ENCODE measurements at places on chromosomes 3 and 15.
A peak's percentile ranks its signal among the peaks of the same experiment; 100 is the strongest.

DNA sequence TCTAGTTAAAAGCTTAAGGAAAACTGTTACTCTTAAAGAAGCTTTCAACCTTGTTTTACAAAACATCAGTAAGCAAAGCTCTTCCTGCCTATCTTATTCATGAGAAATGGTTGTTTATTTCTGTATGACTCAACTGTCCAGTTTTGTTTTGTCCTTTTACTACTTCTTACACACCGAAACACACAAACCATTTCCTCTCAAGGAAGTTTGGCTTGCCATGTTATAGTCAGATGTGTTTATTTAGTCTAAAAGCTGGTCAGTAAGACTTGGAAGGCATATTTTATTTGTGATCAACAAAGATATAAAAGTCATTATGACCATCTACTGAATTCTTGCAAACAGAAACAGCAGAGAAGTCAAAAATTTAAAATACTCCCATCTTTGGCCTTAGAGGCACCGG is 53.2 kb upstream of the RBSN start:
- DNase-seq: no peak

DNA sequence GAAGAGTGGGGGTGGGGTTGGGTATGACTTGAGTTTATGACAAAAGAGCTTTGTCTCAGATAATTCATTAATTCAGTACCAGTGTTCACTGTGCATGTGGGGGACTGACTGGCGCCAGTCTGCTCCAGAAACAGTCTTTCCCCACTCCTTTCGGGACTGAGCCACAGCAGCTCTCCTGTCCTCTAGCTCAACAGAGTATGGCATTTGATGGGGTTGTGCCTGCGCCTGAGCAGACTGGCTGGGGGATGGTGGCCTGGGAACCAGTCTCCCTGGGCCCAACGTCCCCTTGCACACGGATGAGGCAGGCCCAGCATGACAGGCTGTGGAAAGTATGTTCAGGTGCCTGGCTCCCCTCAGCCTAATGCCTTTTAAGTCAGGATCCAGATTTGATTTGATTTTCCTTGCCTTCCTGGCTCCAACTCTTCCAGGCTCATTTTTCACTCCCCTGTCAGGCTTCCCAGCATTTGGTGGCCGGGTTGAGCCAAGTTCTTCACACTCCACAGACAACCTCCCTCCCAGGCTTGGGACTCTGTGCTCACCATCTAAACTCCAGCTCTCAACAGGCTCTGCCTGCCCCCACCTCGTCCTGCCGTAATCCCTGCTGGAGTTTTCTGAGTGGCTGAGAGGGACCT is 105.0 kb downstream of the MYLK start:
- no peak for DNase-seq

GRCh38 chr3:46901061-46901460 is 23.5 kb downstream of the PTH1R start:
- no peak for DNase-seq

DNA sequence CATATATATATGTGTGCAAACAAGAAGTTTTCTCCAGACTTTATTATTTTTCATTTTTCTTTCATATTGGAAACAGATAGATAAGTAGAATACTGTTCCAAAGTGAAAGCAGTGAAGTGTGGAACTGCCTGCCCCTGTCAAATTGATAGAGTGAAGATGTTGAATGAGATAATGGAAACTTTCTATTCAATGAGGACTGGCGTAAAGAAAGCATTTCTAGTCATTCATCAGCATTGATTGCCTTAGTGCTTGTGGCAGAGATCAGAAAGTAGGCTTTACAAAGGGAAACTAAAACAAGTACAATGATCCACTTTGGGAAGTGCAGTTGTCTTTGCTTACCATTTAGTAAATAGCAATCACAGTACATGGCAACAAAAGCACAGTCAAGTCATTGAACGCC is 300.0 kb downstream of the CADM2 start:
- DNase-seq: no peak

- no peak for DNase-seq
Measured at GRCh38 chr15:34986771-34987480, 1.2 kb downstream of the ZNF770 start.

DNA sequence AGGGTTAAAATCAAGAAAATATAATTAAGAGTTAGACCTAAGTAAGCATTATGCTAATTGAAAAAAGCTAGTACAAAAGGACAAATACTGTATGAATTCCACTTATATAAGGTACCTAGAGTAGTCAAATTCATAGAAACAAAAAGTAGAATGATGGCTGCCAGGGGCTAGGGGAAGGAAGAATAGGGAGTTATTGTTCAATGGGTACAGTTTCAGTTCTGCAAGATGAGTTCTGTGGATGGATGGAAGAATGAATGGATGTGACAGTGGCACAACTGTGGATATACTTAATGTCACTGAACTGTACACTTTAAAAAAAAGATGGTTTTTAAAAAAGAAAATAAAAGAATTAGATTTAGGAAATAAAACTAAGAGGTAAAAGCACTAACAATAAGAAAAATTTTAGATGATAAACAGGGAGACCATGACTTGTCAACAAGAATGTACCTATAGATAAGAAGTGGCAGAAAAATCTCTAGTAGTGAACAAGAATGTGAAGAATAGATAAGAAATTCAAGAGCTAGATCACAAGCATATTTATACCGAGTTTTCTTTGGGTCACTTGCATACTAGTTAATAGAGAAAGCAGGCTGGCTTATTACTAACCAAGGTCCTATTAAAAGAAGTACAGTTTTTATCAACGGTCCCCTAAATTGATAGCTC is 5.5 kb downstream of the IFT80 start:
- DNase-seq: no peak

DNA sequence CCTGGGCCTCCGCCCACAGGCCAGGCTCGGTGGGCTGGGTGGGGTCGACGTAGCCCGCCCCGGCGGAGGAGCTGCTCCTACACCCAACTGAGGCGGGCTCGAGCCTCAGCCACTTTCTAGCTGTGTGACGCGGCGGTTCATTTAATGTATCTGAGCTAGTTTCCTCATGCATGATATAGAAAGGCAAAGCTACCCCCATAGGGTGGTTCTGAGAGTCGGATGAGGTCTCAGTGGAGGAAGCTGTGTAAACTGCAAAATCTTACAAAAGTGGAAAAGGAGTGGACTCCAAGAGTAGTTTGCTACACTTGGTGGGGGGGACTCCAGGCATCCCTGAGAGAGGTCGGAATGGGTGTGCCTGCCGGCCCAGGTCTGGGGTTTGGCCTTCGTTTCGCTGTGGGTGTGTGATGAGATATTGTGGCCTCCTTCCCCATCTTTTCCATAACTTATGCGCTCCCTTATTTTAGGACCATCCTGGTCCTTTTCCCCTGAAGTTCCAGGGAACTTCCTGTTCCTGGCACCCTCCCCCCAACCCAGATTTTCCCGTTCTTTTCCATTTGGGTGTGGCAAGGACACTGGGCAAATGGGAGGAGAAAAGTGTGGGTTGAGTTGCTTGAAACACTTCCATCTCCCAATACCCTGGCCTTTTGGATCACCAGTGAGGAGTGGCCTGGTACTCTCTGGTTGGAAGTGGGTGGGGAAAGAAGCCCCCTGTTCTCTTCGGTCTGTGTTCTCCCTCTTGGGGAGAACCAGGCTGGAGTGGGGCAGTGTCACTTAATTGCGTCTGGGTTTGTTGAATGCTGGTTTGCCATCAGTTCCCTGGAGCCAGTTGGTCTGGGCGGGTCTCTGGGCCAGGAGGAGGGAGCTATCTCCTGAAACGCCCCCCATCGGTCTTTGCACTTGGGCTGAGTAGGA is 1.1 kb downstream of the PDIA5 start:
- no peak for DNase-seq

GRCh38 chr15:88476635-88477060 is 9.1 kb downstream of the MRPS11 start:
- peak; percentile 66 for DNase-seq

DNA sequence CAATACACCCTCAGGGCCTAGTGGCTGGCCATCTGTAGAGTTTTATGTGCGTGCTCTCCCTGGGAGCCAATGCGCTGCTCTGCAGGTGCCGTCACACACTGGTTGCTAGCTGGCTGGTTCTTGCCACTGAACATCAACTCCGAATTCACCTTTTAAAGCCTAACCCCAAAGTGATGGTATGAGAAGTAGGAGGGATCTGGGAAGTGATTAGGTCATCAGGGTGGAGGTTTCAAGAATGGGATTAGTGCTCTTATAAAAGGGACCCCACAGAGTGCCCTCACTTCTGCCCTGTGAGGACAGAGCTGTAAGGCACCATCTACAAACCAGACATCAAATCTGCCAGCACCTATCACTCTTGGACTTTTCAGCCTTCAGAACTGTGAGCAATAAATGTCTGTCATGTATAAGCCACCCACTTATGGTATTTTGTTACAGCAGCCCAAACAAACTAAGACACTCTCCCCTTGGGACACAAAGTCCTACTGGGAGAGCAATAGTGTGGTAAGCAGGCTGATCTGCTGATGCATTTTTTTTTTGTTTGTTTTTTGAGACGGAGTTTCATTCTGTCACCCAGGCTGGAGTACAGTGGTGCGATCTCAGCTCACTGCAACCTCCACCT is 20.3 kb downstream of the RGMA start:
- no peak for DNase-seq

- peak; percentile 20 for DNase-seq
Measured at GRCh38 chr15:74906067-74906449, 593 bp downstream of the FAM219B start.

DNA sequence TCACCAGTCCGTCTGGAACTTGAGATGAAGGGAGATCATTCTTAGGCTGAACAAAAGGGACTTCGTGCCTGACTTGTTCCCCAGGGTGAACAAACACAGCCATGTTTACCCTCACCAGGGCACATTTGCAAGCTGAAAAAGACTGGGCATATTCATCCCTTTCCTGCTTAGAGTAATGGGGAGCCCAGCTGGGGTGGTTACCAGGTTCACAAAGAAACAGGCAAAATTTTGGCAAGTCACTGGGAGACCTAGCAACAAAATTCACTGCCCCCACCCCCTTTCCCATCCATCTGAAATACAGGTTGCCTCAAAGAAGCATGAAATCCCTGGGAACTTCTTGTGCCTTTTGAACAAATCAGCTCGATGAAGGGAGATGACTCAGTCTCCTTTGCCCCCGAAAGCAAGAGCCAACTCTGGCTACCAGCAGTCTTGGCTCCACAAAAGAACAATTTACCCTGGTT is 775.0 kb downstream of the SQOR start:
- DNase-seq: no peak

- no peak for DNase-seq
Measured at GRCh38 chr15:79562403-79562815, 130.3 kb downstream of the MINAR1 start.

DNA sequence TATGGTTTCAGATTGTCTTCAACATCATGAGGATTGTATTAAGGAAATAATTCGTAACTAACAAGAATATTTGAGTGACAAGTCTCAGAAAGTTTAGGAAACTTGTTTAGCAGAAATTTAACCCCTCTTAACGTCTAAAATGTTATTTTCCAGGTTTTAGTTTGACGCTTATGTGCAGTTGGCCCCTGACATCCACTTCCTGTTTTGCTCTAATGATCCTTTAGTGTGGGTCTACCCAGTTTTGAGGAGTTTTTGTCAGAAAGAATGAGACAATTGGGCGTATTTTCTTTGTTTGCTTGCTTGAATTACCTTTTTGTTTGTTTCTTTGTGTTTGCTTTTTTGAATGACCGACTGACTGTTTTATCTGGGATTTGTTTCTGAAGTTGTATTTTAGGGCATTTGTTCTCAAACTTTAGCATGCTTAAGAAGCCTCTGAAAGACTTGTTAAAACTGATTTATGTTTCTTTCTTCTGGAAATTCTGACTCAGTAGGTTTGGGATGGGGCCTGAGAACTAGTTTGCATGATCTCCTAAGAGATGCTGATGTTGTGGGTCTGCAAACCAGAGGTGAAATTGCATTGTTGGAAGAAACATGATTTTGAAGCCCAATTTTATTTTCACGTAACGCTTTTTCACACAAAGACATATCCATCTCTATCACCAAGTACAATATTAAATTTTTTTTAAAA is 20.6 kb downstream of the RBMS3 start:
- DNase-seq: no peak

DNA sequence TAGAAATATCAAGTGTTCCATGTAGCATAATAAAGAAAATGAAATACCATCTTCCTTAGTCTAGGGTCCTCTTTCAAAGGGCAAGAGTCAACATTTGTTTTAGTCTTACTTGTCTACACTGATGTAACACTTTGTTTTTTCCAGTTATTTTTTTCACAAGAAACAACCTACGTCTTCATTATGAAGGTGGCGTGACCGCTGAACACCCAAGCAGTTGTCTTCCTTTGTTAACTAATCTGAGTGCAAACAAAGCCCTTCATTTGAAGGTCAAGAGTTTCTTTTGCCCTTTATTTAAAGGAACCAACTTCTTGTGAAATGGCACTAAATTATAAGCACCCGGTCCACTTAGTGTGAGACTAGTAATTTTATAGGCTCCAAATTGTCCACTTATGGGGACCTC is 73.2 kb downstream of the CD47 start:
- DNase-seq: no peak
